HT-29 (cell line): ENCODE measurements at places on chromosomes 7 and 10. TPM values are rescaled to one million over a fixed set of nuclear protein-coding genes. Genes with fewer than 3 reads are reported as not detected.

Gene PON1
- 0.78 and 1.2 TPM in 2 replicates for total RNA-seq

Gene RBM20
- total RNA-seq, result 0.13 TPM in 1 of 2 replicates, not detected in the other

Gene BMPER
- total RNA-seq, result not detected in 2 replicates

Gene TUBB8
- not detected in 2 replicates for total RNA-seq

Gene COMTD1
- total RNA-seq, result 114 and 124 TPM in 2 replicates

Gene RELN
- not detected in 2 replicates for total RNA-seq
